Caco-2 (cell line): ENCODE measurements at places on chromosomes 6 and 20. TPM values are rescaled to one million over a fixed set of nuclear protein-coding genes. Genes with fewer than 3 reads are reported as not detected.

BNIP5 gene
- total RNA-seq, result 0.50 and 0.53 TPM in 2 replicates

- DNase-seq, result no peak
- H3K27me3 ChIP-seq, result no peaks in the 10 kb centered on the region
- H3K4me1 ChIP-seq, result no peaks in the 10 kb centered on the region
Measured at GRCh38 chr6:43185391-43185985, 3.5 kb downstream of the CUL9 start.

- no peaks in the 10 kb centered on the region for H3K27me3 ChIP-seq
- H3K4me3 ChIP-seq, result no peak overlapping the region
- H3K27ac ChIP-seq, result no peak overlapping the region
- H3K36me3 ChIP-seq, result no peaks in the 10 kb centered on the region
Measured at GRCh38 chr6:104229057-104229456, 630.7 kb downstream of the HACE1 start.

FAM162B gene
- total RNA-seq, result not detected in 2 replicates

ID4 gene
- total RNA-seq, result not detected in 2 replicates

DNA sequence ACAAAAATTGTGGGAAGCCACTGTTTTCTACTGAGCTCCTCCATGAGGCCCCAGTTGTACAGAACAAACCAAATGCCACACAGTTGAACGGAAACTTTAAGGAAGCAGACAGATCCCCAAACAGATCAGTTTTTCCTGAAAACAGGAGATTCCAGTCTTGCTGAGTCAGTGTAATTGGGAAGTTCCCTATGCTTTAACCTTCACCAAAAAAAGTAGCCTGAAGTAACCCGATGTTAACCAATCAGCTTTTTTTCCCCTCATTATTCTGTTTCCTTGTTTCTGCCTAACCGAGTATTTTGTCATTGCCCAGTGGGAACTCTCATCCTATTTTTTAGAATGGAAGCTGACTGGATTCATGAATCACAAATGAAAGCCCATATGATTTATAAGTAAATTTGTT lies 36.7 kb downstream of the MARCKS start:
- no peak for DNase-seq
- H3K4me3 ChIP-seq, result no peak overlapping the region
- no peak overlapping the region for H3K27ac ChIP-seq
- H3K4me1 ChIP-seq, result no peaks in the 10 kb centered on the region
- H3K27me3 ChIP-seq, result no peaks in the 10 kb centered on the region

GRCh38 chr6:120496661-120497060 lies 837.6 kb downstream of the TBC1D32 start:
- no peak overlapping the region for H3K27ac ChIP-seq
- DNase-seq, result no peak
- H3K4me1 ChIP-seq, result no peaks in the 10 kb centered on the region
- H3K4me3 ChIP-seq, result no peak overlapping the region
- no peaks in the 10 kb centered on the region for H3K27me3 ChIP-seq

BACH2 gene
- 0.32 and 0.43 TPM in 2 replicates for total RNA-seq

- no peaks in the 10 kb centered on the region for H3K36me3 ChIP-seq
- no peaks in the 10 kb centered on the region for H3K27me3 ChIP-seq
- H3K4me1 ChIP-seq, result peaks cover 39% of the 10 kb centered on the region
- DNase-seq, result no peak
Measured at GRCh38 chr20:32291166-32291565, 13.7 kb downstream of the KIF3B start.

DNA sequence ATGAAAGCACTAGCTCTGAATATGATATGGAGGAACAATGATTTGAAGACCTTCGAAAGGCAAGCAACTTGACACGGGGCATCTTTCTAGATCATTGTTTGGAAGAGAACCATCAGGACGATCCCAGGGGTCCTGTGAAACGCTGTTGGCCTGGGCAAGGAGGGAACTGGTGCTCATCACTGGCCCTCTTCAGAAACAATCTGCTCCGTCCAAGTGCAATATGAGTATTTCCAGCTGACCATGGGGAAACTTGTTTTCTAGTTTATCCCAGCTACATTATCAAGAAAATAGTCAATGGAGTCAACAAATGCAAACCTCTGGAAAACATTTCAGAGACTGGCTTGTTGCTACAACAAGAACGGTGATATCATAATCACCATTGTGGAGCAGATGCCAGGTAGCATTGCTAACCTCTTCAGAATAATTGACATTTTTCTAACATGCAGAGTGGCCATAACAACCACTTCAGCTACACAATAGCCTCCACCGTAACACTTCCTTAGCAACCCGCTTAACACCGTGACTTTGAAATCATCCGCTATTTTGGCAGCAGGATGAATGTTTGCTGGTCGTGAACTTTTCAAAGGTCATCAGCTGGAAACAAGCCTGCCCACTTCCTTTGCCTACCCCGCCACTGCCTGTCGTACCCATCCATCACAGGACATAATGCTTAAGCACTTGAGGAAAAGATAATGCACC lies 112.0 kb upstream of the PDE10A start:
- no peak overlapping the region for H3K27ac ChIP-seq
- no peak overlapping the region for H3K4me3 ChIP-seq
- no peaks in the 10 kb centered on the region for H3K36me3 ChIP-seq
- DNase-seq, result no peak

- H3K4me1 ChIP-seq, result no peaks in the 10 kb centered on the region
- H3K27ac ChIP-seq, result no peak overlapping the region
- no peaks in the 10 kb centered on the region for H3K36me3 ChIP-seq
- no peak overlapping the region for H3K4me3 ChIP-seq
Measured at GRCh38 chr6:156471000-156471399, 306.2 kb upstream of the ARID1B start.
